ENCODE measurements at places on chromosomes 6 and 20.

DNA sequence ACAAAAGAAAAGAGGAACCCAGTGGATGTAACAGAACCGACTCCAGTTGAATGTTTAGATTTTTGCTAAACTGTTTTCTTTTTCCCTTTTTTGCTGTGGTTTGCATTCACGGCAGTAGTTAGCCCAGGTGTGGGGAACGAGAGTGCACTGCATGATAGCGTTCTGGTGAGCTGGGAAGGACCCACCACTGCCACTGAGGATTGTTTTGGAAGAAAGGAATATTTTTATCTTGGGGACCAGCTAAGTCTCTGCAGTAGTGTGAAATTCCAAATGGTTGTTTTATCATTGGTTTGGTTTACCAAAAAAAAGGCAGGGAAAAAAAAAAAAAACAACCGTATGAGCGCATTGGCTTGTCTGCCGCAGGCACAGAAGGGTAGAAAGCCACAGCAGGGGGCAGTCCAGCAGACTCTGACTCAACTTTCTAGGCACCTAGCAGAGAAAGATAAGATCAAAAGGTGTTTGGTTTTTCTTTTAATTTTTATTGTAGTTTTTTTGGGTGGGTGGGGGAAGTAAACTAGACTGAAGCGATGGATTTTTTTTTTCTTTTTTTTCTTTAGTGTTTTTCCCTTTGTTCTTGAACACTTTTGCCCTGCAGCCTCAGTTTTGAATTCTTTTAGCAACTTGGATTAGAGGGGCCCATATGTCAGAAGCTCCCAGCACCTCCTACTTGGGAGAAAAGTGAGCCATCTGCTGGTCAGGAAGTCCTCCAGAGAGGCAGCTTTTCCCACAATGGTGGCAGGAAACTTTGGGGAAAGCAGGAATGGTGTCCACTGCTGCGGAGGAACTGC is 13.5 kb upstream of the RAB5IF start:
- DNase-seq = peak; percentile 32
- H3K27ac ChIP-seq = peak overlapping the region; percentile 86
- H3K36me3 ChIP-seq = peaks cover 2% of the 10 kb centered on the region
- peak overlapping the region; percentile 58 for H3K4me3 ChIP-seq
- no peaks in the 10 kb centered on the region for H3K27me3 ChIP-seq
- peaks cover 53% of the 10 kb centered on the region for H3K4me1 ChIP-seq

GRCh38 chr6:71393471-71393870 is 104.9 kb downstream of the OGFRL1 start:
- no peak overlapping the region for H3K4me3 ChIP-seq
- no peak for DNase-seq
- no peaks in the 10 kb centered on the region for H3K4me1 ChIP-seq
- no peak overlapping the region for H3K27ac ChIP-seq
- peaks cover 22% of the 10 kb centered on the region for H3K27me3 ChIP-seq

GRCh38 chr20:50580016-50580747 is 70.0 kb downstream of the PTPN1 start:
- peak; percentile 48 for DNase-seq
- no peak overlapping the region for H3K4me3 ChIP-seq
- H3K4me1 ChIP-seq = peaks cover 16% of the 10 kb centered on the region
- H3K36me3 ChIP-seq = peaks cover 89% of the 10 kb centered on the region

GRCh38 chr6:96626759-96627364 is 63.9 kb downstream of the FHL5 start:
- H3K27me3 ChIP-seq = peaks cover 15% of the 10 kb centered on the region
- no peak for DNase-seq
- H3K4me1 ChIP-seq = no peaks in the 10 kb centered on the region
- no peak overlapping the region for H3K4me3 ChIP-seq

DNA sequence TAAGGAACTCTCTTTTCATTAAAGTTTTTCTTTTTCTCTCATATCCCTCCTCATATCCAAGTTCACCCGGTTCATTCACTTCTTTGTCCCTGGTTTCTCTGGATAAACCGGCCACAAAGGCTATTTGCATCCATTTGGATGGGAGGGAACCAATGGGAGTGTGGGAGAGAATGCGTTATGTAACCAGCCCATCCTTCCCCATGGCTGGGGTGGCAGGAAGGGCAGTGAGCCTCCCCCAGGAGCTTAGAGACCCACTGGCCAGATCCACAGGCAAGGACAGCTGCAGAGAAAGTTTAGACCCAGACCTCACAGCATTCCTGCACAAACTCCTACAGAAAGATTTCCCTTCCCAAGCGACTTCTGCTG is 10.7 kb downstream of the CASS4 start:
- no peaks in the 10 kb centered on the region for H3K36me3 ChIP-seq
- H3K27me3 ChIP-seq = no peaks in the 10 kb centered on the region
- peak overlapping the region; percentile 57 for H3K4me3 ChIP-seq

- H3K4me1 ChIP-seq = no peaks in the 10 kb centered on the region
- H3K27ac ChIP-seq = no peak overlapping the region
- no peak overlapping the region for H3K4me3 ChIP-seq
- DNase-seq = no peak
- peaks cover 6% of the 10 kb centered on the region for H3K36me3 ChIP-seq
- no peaks in the 10 kb centered on the region for H3K27me3 ChIP-seq
These were observed 42.4 kb downstream of the PLAGL1 start for GRCh38 chr6:143965503-143966171.

Data from naive thymus-derived CD8-positive, alpha-beta T cell (primary cell).